ENCODE measurements at places on chromosomes 7 and 10. TPM values are rescaled to one million over a fixed set of nuclear protein-coding genes. Genes with fewer than 3 reads are reported as not detected.

DNA sequence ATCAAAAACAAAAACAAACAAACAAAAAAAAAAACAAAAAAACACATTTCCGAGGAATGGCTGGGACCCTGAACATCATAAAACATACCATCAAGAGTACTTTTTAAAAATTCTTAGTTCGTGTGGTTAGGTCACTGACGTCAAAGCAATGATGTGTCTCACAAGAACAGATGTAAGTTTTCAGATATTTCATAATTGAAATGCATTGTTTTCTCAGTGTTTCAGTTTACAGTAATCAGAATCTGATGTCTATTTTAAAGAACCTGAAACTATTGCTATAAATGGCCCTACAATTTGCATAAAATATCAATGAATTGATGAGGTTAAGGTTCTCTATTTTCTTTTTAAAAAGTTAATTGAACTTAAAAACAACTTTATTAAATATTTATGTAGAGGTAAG, 103.7 kb upstream of the HGF start:
- no peak for DNase-seq

GRCh38 chr7:142249918-142250317, 7.9 kb downstream of the PRSS58 start:
- no peak for DNase-seq

DNA sequence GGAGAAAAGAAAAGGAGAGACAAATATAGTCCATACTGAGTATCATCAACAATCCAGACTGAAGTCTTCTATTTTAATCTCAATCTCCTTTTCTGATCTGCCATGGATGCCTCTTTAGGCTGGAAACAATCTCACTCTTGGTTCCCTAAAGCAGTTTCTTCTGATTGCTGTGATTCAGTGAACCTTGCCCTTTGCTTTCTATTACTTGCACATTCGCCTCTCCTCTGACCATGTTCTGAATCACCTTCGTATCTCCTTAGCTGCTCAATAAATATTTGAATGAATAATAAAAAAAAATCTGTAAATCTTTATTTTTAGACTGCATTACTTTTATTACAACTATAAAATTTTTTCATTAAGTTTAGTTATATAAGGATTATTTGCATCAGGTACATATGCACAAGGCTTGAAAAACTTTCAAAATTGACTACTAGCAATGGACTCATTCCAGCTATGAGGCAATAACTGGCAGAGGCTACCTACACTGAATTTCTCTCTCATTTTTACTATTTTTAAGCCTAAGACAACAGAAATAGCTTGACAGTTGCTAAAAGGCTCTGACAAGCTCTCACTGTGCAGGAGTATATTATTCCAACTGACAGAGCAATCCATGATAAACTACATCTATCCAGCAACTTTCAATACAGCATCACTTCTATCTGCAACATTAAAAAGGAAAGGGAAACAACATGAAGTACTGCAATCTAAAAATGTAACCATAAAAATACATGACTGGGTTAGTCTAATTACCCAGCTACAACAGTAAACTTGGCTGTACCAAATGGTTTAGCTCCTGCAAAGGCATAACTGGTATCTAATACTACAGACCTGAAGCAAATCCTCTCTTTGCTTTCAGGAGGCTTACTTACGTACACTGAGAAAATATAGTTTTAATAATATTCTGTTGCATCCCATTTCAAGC, 25.6 kb downstream of the TM9SF3 start:
- DNase-seq, result no peak

DNA sequence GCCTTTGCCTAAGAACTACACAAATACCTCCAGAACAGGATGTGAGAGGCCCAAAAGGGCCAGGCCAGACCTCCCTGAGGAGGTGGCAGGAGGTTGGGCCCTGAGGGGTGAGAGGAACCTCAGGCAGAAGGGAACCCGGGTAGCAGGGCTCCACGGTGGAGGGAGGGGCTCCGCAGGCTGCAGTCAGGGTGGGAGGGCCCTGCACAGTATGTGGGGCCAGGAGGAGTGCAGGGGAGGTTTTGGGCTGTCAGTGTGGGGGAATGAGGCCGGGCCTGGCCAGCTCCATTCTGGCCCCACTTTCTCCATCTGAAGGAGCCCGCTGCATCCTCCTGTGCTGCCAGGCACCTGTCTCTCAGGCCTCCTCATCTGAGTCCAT, 25.9 kb downstream of the DNAJB12 start:
- no peak for DNase-seq

DNA sequence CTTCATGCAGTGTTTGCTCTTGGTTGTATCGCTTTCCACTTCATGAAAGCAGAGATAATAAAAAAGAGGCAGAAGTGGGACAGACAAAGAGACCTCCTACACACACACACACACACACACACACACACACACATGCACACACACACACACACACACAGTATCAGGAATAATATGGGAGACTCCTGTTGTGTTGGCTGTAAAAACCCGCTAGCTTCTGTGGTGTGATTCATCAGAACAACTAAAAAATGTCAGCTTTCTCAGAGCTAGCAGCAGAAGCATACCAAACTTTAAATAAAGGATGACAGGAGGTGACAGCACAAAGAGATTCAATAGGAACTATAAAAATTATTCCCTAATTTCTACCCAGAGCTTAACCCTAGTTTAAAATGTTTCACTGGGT, 148.2 kb upstream of the LRRTM3 start:
- no peak for DNase-seq

- DNase-seq, result no peak
Measured at GRCh38 chr10:126114884-126115555, 218.7 kb downstream of the FANK1 start.

DNA sequence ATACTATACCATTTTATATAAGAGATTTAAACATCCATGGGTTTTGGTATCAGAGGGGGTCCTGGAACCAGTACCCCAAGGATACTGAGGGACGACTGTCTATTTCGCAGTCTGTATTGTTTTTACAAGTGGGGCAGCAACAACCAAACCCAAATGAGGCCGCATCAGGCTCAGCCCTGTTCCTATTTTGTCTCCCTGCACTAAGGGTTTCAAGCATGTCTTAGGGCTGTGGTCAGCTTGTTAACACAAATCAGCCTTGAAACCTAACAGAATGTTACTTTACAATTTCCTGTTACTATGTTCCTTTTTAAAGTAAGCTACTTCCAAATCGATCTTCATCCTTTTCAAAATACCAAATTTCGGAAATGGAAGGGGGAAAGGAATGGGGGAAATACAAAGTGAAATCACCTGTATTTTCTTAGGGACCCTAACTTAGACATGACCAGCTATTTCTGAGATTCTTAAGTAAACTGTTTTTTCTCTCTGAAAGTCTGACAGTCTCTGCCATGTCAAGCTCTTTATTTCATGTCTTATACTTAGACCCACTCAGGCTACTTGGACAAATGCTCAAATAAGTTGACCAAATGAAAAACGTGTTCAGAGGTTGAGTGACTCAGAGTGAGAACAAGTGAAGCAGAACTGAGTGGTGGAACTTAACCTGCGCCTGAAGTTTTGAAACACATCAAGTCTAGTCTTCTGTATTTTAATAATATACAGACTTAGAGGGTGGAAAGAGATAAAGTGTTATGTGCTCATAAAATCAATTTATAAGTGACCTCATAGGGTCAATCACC, 75.8 kb downstream of the C1GALT1 start:
- DNase-seq, result no peak

- peak; percentile 15 for DNase-seq
Measured at GRCh38 chr7:23654508-23654907, 25.5 kb upstream of the FAM221A start.

DNA sequence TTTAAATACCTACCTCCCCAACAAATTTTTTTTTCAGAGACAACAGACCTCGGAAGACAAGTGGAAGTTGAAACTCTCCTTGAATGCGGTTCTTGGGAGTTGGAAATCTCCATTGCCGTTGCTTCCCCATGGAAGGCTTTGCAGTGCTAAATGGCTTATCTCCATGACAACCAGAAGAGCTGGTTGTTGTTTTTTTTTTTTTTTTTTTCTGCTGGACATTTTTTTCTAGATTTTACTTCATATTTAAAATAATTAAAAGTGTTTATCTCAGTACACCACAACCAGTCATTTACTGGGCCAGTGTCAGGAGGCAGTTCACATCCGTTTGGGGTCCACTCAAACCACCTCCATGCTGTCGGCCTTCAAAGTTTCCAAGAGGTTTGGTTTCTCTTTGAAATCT, 348.5 kb upstream of the PRKCQ start:
- DNase-seq, result no peak

- DNase-seq, result no peak
Measured at GRCh38 chr7:132112657-132113056, 463.6 kb downstream of the PLXNA4 start.

DNA sequence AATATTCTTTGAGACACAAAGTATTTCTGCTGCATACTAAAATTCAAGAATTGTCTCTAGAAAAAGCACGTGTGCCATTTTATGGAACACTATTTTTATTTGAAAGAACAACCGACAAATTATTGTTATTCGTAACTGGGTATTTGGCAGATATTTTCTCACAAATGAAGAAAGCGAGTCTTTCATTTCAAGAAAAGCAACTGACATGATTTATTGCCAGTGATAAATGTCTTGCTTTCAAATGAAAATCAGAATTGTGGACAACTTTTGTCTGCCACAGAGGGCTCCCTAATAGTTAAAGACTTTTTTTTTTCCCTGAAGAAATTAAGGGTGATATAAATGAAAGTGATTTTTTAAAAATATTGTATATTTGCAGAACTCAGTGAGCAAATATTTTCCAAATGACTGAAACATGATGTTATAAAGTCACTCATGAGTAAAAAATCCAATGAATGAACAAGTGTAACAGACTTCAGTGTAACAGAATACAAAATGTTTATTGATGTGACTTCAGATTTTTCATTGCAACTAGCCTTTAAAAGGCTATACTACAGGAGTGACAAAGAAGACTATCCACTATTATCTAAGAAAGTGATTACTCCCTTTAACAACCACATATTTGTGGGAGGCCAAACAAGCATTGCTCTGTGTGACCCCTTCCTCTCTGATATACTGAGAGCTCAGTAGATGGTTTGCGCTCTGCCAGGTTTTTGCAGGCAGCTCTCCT, 49.0 kb upstream of the SEMA3E start:
- no peak for DNase-seq

DNA sequence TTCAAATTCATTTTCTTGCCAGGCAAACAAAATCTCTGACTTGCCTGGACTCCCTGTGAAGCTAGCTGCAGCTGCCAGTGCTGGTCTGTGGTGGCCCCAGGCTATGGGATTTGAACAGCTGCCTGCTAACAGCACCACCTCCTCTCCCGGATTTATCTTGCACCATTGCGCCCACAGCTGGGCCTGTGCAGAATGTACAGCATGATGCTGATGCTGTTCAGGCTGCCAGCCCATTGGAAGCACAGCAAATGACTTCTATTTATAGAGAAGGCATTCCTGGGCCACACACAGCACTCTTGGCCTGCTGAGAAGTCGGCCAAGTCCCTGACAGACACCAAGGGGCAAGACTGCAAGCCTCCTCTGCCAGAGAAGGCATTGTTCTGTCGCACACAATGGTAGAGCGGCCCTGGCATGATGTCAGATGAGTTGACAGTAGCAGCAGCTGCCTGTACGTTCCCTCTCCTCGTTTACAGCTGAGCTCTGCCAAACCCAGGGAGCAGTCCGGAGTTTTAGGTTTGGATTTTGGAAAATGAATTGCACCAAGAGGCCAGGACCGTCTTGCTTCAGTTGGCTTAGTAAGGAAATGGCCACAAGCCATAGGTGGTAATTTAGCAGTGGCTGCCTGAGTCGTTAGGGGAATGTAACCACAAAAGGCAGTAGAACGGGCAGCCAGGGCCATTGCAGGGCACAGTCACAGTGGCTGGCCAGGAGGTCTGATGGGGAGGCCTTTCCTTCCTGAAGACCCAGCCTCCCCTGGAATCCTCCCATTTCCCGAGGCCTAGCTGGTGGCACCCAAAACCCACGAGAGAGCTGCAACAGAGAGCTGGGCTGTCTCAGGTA, 38.5 kb downstream of the MTURN start:
- DNase-seq, result peak; percentile 20

DNA sequence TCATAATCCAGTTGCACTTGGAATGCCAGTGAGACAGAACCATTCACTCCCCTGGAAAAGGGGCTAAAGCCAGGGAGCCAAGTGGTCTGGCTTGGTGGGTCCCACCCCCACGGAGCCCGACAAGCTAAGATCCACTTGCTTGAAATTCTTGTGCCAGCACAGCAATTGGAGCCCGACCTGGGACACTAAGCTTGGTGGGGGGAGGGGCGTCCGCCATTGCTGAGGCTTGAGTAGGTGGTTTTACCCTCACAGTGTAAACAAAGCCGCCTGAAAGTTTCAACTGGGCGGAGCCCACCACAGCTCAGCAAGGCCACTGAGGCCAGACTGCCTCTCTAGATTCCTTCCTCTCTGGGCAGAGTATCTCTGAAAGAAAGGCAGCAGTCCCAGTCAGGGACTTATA, 200.7 kb upstream of the NPSR1 start:
- no peak for DNase-seq

DNA sequence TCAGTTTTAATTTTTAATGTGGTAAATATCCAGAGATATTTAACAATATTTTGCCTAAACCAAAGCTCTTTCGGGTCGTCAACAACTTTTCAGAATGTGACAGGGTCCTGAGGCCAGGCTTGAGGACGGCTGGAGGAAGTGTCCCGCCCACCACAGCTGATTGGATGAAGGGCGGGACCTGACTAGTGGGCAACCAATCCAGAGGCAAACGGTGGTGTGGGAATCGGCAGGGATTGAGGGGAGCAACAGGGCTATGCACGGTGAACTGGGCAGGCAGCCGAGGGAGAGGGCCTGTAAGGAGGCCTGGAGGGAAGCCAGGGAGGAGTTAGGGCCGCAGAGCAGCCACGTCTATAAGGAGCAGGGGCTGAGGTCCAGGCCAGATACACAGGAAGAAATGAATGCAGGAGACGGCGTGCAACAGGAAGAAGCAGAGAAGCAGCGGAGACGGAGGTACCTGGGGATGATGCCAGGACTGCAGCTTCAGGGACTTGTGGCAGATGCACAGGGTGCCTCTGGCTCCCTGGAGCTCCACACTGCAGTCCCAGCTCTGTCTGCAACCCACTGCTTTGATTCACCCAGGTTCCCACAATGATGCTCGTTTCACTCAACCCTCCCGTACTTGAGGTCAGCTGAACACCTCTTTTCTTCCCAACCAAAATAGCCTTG, 46.1 kb upstream of the ZMIZ1 start:
- peak; percentile 65 for DNase-seq

GRCh38 chr7:27260211-27260610, 17.6 kb downstream of the EVX1 start:
- DNase-seq, result no peak

DNA sequence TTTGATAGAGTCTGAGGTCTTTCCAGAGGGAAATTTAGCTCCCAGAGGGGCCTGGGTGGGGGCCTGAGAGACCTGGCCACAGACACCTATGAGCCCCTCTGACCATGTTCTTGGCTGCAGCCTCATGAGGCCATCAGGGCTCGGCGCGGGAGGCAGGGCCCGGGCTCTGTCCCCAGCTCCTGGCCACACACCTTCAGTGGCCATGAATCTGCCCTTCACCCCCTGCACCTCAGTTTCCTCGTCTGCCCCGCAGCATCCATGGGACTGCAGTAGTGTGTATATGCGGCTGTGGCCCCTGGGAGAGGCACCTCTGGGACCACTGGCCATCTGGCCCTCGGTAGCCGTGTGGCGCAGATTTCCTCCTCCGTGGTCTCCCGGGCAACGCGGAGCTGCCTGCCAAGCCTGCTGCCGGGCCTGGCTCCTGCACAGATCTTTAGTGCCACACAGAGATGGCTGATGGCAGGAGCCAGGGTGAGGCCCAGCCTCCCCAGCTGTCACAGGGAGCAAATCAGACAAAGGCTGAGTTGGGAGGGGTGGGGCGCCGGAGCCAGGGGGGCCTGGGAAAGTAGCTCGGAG, 23.6 kb upstream of the ADCYAP1R1 start:
- DNase-seq, result no peak

LRRC18 gene
- not detected for total RNA-seq

XPNPEP1 gene
- total RNA-seq, result 30.3 TPM

LAMB4 gene
- not detected for total RNA-seq

DOCK4 gene
- total RNA-seq, result 19.1 TPM

MMP21 gene
- not detected for total RNA-seq

DPYSL4 gene
- 0.38 TPM for total RNA-seq

AP5Z1 gene
- total RNA-seq, result 7.4 TPM

All from HepG2 (cell line).